ENCODE measurements at places on chromosomes 5 and 9. TPM values are rescaled to one million over a fixed set of nuclear protein-coding genes. Genes with fewer than 3 reads are reported as not detected.
A peak's percentile ranks its signal among the peaks of the same experiment; 100 is the strongest.

The FCN2 gene
- total RNA-seq, result 0.56 TPM

The STING1 gene
- total RNA-seq, result 44.9 TPM

The TLR4 gene
- total RNA-seq, result 4.1 TPM

The TNC gene
- 18.4 TPM for total RNA-seq

The C5orf46 gene
- not detected for total RNA-seq

The CATSPER3 gene
- 0.38 TPM for total RNA-seq

The CCDC187 gene
- total RNA-seq, result not detected

DNA sequence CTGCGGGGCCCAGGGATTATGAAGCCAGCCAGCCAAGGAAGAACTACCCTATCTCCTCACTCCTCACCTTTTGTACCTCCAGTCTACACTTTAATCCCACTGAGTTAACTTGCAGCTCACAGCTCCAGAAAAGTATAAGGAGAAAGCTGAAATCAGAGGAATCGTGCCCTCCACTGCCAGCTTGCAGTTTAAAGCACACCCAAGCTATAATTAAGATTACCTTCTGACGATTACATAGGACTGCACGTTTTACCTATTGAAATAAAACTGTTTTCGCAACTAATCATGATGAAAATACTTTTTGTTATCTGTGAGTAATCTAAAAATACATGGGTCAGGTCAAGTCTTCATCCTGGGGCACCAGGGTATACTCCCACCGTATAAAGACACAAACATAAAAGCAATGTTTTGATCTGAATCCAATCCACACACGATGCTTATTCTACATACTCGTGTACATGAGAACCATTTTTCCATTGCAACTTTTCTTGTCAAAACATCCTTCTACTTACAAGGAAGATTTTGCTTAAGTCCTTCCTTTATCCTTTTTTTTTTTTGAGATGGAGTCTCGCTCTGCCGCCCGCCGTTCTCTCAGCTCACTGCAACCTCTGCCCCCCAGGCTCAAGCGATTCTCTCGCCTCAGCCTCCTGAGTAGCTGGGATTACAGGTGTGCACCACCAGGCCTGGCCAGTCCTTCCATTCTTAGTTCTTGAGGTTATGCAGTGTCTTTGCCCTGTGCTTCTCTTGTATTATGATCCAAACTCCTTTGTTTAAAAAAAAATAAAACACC, 7.6 kb downstream of the RPL37 start:
- no peaks in the 10 kb centered on the region for H3K4me1 ChIP-seq
- DNase-seq, result no peak
- no peaks in the 10 kb centered on the region for H3K27me3 ChIP-seq
- no peak overlapping the region for H3K27ac ChIP-seq

- H3K27ac ChIP-seq, result no peak overlapping the region
- H3K4me1 ChIP-seq, result no peaks in the 10 kb centered on the region
- H3K4me3 ChIP-seq, result no peak overlapping the region
- no peaks in the 10 kb centered on the region for H3K36me3 ChIP-seq
- DNase-seq, result no peak
- no peaks in the 10 kb centered on the region for H3K27me3 ChIP-seq
These were observed 9.8 kb upstream of the ERAP1 start for GRCh38 chr5:96817506-96817905.

- H3K36me3 ChIP-seq, result no peaks in the 10 kb centered on the region
- H3K27ac ChIP-seq, result no peak overlapping the region
These were observed 72.5 kb downstream of the BASP1 start for GRCh38 chr5:17289681-17290539.

DNA sequence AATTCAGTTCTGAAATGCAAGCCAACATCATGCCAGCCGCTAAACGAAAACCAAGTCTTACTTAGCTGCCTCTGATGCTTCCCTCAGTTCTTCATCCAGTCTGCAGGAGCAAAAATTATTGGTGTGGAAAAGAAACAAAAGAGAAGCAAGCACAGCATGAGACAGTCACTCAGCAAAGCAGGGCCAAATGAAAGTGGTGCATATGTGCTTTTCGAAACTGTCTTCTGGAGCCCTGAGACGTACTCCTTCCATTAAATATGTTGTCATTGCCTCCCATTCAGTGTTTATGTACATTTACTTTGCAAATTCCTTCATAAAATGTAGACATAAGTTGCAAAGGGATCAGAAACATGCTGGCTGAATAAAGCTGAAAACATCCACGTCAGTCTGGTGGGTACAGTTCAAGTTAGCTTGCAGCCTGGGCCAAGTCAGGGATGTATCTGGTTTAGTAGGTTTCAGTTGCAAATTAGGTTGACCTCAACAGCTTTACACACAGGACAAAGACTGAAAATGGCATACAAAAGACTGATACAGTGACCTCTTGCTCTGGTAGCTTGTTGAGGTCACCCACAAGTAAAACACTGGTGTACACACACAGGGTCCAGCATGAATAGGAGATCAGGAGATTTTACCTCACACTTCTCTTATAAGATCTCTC, 139.7 kb upstream of the PCA3 start:
- DNase-seq, result no peak
- no peaks in the 10 kb centered on the region for H3K27me3 ChIP-seq
- no peak overlapping the region for H3K4me3 ChIP-seq
- no peaks in the 10 kb centered on the region for H3K36me3 ChIP-seq

DNA sequence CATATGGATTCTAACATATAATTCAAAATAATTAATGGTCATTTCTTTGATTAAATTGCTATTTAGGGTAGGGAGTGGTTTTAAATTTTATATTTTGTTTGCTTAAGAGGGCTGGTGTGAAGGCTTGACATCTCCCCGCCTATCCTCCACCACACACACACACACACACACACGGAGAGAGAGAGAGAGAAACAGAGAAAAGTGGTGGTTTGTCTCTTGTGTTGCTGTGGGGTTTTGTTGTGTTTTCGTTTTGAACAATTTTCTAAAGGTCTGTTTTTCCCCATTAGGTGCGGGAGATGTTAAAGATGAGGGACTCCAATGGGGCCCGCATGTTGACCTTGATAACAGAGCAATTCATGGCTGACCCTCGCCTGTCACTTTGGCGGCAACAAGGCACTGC, 161.9 kb downstream of the ZSWIM6 start:
- H3K4me1 ChIP-seq, result peaks cover 2% of the 10 kb centered on the region
- no peak overlapping the region for H3K4me3 ChIP-seq
- no peaks in the 10 kb centered on the region for H3K27me3 ChIP-seq
- no peak for DNase-seq

GRCh38 chr9:105242557-105242956, 1.9 kb upstream of the SLC44A1 start:
- peak overlapping the region; percentile 45 for H3K27ac ChIP-seq
- DNase-seq, result no peak
- H3K4me1 ChIP-seq, result peaks cover 1% of the 10 kb centered on the region
- no peaks in the 10 kb centered on the region for H3K36me3 ChIP-seq
- H3K27me3 ChIP-seq, result no peaks in the 10 kb centered on the region

- H3K36me3 ChIP-seq, result no peaks in the 10 kb centered on the region
- H3K27ac ChIP-seq, result no peak overlapping the region
- no peak overlapping the region for H3K4me3 ChIP-seq
- H3K27me3 ChIP-seq, result no peaks in the 10 kb centered on the region
These were observed 124.5 kb downstream of the BARX1 start for GRCh38 chr9:93830606-93831005.

GRCh38 chr5:58462154-58462553, 2.3 kb upstream of the PLK2 start:
- H3K4me3 ChIP-seq, result no peak overlapping the region
- H3K27me3 ChIP-seq, result no peaks in the 10 kb centered on the region
- H3K4me1 ChIP-seq, result peaks cover 2% of the 10 kb centered on the region
- no peak overlapping the region for H3K27ac ChIP-seq
- no peak for DNase-seq

- DNase-seq, result no peak
- no peaks in the 10 kb centered on the region for H3K36me3 ChIP-seq
- H3K27ac ChIP-seq, result no peak overlapping the region
- H3K27me3 ChIP-seq, result no peaks in the 10 kb centered on the region
- H3K4me3 ChIP-seq, result no peak overlapping the region
These were observed 53.1 kb downstream of the MRPL36 start for GRCh38 chr5:1746371-1747078.

DNA sequence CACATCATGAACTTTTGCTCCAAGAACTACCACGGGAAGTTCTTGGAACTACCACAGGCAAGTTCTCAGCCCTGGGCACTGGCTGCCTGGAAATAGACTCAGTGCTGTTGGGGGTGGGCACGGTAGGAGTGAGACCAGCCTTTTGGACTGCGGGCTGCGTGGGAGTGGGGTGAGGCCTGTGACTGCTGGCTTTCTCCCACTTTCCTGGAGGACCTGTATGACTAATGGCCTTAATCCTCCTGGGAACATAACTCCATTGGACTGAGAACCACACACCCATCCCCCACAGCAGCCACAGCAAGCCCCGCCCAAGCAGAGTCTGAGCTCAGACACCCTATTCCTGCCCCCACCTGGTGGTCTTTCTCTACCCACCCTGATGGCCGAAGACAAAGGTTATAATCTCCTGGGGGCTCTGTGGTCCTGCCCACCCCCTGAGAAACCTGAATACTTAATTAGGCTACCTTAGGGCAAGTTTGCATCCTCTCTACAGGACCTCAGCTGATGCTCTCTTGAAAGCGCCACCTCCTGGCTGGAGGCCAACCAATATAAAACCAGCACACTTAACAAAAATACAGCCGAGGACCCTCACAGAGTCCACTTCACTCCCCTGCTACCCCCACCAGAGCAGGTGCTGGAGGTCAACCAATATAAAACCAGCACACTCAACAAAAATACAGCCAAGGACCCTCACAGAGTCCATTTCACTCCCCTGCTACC, 112.6 kb downstream of the CACNA1B start:
- no peak for DNase-seq
- H3K4me3 ChIP-seq, result no peak overlapping the region
- H3K27ac ChIP-seq, result no peak overlapping the region
- H3K27me3 ChIP-seq, result no peaks in the 10 kb centered on the region
- H3K36me3 ChIP-seq, result no peaks in the 10 kb centered on the region

- no peaks in the 10 kb centered on the region for H3K27me3 ChIP-seq
- no peak overlapping the region for H3K4me3 ChIP-seq
- H3K4me1 ChIP-seq, result no peaks in the 10 kb centered on the region
- H3K36me3 ChIP-seq, result no peaks in the 10 kb centered on the region
- no peak for DNase-seq
These were observed 481.6 kb downstream of the SPATA31A7 start for GRCh38 chr9:61671276-61671973.

GRCh38 chr9:112354081-112354743, 20.8 kb upstream of the PTBP3 start:
- no peak overlapping the region for H3K27ac ChIP-seq
- no peak overlapping the region for H3K4me3 ChIP-seq

GRCh38 chr5:91024727-91025126, 358.4 kb downstream of the ARRDC3 start:
- no peak overlapping the region for H3K27ac ChIP-seq
- H3K27me3 ChIP-seq, result no peaks in the 10 kb centered on the region
- H3K4me3 ChIP-seq, result no peak overlapping the region
- H3K36me3 ChIP-seq, result no peaks in the 10 kb centered on the region
- no peaks in the 10 kb centered on the region for H3K4me1 ChIP-seq
- DNase-seq, result no peak

DNA sequence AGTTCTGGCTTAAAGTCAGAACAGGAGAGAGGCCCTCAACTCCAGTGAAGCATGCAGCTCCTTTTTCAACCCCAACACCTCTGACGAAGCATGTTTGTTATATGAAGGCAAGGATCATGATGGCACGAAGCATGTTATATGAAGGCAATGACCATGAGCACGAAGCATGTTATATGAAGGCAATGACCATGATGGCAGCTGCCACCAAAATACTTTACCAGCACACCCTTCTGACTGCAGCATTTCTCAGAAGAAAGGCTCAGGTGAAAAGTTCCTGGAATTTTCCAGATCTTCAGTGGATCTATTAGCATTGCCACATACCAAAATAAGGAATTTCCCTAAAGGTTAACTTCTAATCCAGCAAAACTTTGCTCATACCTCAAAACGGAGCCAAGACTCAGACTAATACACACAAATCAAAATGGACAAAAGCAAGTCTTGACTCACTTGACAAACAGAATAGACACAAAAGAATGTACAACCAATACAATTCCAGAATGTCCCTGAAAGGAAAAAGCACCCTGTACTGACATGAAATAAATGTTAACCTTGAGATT, 217.4 kb downstream of the FANCC start:
- peaks cover 16% of the 10 kb centered on the region for H3K4me1 ChIP-seq
- no peaks in the 10 kb centered on the region for H3K27me3 ChIP-seq
- H3K27ac ChIP-seq, result no peak overlapping the region
- no peaks in the 10 kb centered on the region for H3K36me3 ChIP-seq
- H3K4me3 ChIP-seq, result no peak overlapping the region
